Left renal cortex interstitium (tissue), 4 donors: ENCODE measurements at places on chromosomes 2 and 18. TPM values are rescaled to one million over a fixed set of nuclear protein-coding genes. Genes with fewer than 3 reads are reported as not detected.

- peak; percentile 41 for DNase-seq
These were observed 58.1 kb upstream of the SDC1 start for GRCh38 chr2:20282916-20283592.

DNA sequence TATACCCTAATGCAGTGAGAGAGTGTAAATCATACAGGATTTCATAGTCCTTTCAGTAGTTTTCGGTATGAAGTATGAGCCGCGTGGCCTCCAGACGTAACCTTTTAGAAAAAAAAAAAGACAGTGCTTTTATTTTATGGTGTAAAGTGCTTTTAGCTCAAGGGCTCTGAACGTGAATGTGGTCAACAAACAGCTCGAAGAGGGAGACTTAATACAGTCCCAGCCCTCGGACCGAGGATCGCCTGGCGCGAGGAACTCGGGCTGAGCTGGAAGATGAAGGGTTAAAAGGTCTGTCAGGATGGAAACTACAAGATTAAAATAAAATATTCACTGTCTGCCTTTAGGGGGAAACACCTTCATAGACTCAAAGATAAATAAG lies 4.0 kb upstream of the BCL11A start:
- no peak for DNase-seq

The XIRP2 gene
- polyA plus RNA-seq, result 0.09 TPM

DNA sequence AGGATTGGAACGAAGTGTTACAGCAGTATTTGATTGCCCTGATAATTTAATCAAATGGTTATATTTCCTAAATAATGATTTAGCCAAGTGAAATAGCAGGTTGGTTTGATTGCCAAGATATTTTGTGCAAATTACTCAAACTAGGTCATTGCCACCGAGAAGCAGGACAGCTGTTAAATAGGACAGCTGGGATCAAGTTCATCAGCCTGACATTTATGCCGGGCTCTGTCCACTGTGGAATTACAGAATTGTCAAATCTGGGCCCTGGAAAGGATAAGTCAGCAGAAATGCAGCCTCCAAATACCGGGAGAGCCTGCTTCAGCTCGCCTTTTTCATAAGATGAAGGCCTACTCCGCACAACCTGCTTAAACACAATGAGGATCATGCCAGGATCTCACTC lies 73.9 kb upstream of the RPL31 start:
- no peak for DNase-seq

GRCh38 chr2:69628325-69629021 lies 15.1 kb downstream of the AAK1 start:
- no peak for DNase-seq

DNA sequence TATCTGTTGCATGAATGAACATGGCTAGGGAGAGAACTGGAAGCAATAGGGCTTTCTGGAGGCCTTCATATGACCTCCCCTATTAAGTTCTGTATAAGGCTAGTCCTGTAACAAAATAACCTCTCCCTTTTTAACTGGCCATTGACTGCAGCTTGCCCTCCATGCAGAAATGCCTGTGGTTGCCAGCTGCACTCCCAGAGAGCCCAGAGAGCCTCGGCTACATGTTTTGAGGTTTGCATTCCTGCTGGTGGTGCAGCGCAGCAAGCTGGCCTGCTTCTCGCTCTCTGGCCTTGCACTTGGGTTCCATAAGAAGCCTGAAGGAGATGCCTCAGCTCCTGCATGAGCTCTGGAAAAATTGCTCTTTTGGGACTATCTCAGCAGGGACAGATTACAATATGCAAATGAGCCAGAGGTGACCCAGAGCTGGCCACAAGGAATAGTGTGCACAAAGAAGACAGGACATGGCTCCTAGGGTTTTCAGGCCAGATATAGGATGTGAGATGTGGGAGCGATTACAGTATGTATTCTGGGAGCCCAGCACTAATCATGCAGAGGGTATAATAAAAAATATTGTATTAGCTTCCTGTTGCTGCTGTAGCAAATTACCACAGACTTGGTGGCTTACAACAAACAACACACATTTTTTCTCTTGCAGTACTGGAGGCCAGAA lies 186.7 kb downstream of the INSIG2 start:
- no peak for DNase-seq

- no peak for DNase-seq
These were observed 111.7 kb downstream of the PARD3B start for GRCh38 chr2:204657024-204657423.

DNA sequence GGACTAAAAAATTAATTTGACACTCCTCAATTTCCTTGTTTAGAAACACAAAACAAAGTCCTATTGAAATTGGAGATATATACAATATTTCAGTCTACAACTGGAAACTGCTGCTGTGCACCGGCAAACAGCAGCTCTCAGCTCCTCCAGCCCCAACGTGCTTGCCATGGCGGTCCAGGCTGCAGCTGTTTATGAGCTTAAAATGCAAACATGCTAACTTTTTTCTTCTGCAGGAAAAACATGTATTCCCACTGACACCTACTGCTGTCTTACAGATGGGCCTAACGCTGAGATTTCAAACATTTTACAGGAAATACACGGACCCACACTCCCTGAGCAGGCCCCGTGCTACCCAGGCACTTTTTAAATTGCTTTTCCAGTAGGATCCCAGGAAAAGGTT lies 195.5 kb downstream of the BCL11A start:
- DNase-seq, result no peak

DNA sequence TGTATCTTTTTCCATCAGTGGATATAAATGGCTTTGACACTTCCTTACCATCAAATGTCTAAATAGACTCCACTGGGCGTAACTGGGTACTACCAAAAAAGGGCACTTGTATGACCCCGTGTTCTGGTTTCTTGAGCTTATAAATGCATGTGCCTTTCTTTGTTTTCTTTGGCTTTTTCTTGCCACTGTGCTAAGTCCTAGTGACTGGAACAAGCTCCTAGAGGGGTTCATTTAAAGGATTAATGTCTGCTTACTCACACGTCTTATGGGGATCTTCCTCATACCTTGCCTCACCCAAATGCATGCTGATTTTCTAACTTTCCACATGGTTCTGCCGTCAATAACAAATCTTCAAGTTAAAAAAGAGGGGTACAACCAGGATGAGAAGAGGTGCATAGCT lies 19.8 kb upstream of the ZNF532 start:
- DNase-seq, result no peak

DNA sequence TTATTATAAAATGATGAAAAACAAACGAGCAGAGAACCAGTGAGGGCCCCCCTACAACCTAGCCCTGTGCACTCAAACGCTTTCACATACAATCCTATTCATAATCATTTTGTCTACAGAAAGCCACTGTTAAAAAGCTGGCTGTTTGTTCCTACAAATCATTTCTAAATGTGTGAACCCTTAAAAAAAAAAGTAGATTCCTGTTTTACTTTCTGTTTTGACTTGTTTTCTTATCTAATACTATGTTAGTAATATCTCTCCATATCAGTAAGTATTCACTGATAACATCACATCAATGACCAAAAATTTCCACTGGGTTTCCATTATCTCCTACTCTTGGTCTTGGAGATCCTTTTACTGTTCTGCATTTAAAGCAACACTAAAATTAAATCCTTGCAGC lies 128.8 kb upstream of the TTC39C start:
- no peak for DNase-seq

GRCh38 chr2:207952564-207953345 lies 72.6 kb downstream of the PLEKHM3 start:
- no peak for DNase-seq

DNA sequence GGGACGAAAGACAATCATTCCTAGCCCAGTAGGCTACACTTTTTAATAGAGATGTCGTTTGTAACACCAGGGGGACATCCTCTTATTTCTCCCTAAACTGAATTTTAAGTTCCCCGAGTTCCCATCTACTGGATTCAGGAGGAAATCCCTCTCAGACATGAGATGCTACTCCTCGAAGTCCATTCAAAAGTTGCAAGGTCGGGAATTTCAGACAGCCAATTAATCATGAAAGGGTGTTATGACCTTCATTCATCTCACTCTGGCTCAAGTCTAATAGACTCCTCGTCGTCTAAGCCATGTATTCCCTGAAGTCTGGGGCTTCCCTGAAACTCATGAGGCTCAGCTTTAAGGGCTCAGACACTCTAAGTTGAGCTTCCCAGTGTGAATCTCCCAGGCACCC lies 1.2 kb upstream of the DSC3 start:
- DNase-seq, result no peak

The HAAO gene
- polyA plus RNA-seq, result 41.7 TPM

The STON1 gene
- 33.0 TPM for polyA plus RNA-seq

DNA sequence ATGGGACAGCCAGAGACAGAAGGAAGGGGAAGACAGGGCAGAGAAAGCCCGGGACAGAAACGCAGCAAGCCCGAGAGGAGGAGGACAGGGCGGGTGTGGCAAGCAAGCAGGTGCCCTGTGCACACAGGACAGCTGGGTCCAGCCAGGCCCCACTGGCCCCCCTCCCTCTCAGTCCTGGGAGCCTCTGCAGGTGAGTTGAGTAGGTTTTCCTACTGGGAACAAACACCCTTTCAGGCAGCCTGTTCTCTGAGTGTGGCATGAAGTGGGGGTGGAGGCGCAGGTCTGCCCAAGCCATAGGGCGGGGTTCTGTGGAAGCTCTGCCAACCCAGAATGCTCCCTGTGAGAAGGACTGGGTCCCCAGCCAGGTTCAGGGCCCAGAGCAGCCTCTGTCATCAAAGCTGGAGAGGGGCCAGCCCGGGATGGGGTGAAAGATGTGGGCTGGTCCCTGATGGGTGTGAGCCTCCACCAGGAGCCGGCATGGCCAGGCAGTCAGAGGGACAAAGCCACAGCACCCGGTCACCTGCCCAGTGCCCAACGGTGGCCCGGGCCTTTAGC lies 129.4 kb downstream of the TFCP2L1 start:
- no peak for DNase-seq

GRCh38 chr2:188050726-188051125 lies 240.9 kb upstream of the GULP1 start:
- no peak for DNase-seq

The CRYBA2 gene
- polyA plus RNA-seq, result not detected

DNA sequence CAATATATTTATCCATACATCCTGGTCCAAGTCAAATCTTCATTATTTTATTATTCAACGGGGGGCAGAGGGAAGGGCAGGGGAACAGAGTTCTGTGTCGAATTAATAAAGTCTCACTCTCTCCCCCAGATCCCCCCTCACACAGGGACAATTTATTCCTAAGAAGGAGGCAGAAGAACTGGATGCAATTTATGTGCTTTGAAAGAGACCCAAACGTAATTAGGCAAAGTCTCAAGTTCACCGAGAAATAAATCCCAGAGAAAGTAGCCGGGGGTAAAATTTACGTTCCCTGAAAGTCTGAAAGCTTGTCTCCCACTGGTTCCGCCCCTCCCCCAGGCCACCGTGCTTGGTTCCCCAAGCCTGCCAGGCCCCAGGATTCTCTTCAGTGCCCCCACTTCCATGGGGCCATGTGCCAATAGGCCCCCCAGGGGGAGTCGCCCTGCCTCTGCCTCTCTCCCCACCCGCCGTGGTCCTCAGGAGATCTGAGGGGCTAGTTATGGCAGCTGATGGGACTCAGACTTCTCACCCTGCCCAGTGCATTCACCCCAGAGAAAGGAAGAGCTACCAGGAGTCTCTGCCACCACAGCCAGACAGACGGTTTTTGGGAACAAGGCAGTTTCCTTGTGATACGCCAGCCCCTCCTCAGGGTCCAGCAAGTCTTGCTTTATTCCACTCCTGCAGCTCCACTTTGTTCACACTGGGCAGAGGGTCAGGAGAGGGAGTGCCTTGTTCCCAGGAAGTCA lies 215.5 kb downstream of the CYP26B1 start:
- DNase-seq, result no peak

The APLF gene
- polyA plus RNA-seq, result 4.1 TPM

The CRYGC gene
- polyA plus RNA-seq, result not detected

GRCh38 chr2:58378152-58378551 lies 137.0 kb upstream of the FANCL start:
- no peak for DNase-seq

- DNase-seq, result no peak
These were observed 188.2 kb downstream of the IRS1 start for GRCh38 chr2:226611196-226611943.

DNA sequence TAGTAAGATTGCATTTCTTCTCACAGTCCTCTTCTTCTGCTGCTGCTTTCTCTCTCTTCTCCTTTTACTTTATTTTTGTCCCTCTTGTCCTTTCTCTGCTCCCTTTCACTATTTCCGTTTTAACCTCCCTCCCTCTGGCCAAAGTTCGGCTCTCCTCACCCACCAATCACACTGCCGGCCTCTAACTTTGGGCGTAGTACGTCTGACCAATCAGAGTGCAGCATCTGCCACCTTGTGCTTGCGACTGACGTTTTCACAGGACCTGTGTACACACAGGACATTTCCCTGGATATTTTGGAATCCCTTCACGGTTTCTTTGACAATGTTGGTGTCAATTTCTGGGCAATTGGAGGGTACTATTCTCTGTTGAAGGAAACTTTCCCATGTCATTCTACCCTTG lies 22.6 kb upstream of the ICOS start:
- no peak for DNase-seq

- no peak for DNase-seq
These were observed 378.9 kb upstream of the HNRNPA3 start for GRCh38 chr2:176833671-176834070.

DNA sequence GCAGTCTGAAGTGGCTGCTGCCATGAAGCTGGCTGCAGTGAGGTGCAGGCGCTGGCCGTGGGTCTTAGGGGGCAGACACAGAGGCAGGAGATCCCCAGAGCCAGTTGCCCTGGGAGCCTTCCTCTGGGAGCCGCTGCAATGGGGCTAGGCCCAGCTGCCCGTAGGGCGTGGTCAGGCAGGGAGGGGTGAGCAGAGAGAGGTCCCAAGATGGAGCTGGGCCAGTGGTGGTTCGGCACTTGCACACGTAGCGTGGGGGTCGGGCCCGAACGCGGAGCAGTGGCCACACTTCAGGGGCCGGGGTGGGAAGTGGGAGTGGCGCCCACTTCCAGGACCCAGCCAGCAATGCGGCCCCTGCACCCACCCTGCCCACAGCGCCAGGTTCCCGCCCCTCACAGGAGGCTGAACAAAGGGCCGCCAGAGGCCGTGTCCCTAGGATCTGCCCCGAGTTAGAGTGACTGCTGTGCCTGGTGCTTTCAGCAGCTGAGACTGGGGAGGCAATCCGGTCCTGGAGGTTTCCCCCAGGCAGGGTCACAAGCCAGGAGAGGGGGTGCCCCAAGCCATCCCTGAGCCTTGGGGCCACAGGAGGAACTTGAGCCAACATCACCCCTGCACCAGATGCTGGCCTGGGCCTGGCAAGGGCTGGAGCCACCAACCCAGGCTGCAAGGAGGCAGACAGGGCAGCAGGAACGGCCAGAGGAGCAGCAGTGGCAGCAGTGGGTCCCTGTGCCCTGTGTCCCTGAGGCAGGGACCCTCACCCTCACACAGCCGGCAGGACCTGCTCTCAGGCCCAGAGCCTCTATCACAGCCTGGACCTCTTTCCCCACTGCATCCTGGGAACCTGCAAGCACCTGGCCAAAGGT lies 21.3 kb upstream of the SP140L start:
- DNase-seq, result no peak

The KCNK3 gene
- polyA plus RNA-seq, result 1.1 TPM

DNA sequence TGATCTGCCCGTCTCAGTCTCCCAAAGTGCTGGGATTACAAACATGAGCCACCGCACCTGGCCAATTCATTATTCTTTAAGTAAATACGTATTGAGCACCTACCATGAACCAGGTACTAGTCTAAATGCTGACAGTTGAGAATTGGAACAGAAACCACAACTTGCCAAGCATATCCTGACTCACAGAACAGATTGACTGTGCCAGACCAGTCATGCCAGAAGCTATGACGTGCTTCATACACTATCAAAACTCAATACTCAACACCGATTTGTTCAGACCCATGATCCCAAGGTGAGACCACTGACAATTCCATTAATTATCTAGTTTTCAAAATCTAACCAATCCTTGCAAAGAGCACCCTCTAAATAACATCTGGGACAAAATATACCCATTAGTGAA lies 148.6 kb downstream of the B3GNT2 start:
- no peak for DNase-seq

- no peak for DNase-seq
These were observed 248.8 kb downstream of the PLCL1 start for GRCh38 chr2:198053148-198053547.
